Dermis blood vessel endothelial cell (primary cell): ENCODE measurements at places on chromosomes 12 and 14. TPM values are rescaled to one million over a fixed set of nuclear protein-coding genes. Genes with fewer than 3 reads are reported as not detected.

GRCh38 chr12:62689042-62689839 is 222.6 kb downstream of the MON2 start:
- no peak for DNase-seq

GRCh38 chr14:22850944-22851764 is 14.8 kb downstream of the MMP14 start:
- DNase-seq, result peak; percentile 95

GRCh38 chr12:1993341-1993740 is 10.9 kb downstream of the DCP1B start:
- peak; percentile 69 for DNase-seq

DNA sequence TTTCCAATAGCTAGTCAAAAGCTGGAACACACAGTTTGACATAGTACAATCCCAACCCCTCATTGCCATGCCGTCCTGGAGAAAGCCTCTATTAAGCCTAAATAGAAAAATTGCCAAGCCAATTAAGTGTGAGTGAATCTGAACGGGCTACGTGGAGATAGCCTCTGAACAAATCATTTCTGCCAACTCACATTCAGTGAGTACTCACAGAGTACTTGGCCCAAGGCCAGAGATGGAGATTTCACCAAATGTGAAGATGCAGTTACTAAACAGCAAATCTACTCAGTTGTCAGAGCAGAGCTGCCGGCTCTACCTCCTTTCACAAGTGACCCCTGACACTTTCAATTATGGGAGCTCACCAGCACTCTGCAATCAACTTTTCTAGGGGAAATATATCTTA is 350.0 kb downstream of the GALC start:
- DNase-seq, result no peak

- no peak for DNase-seq
These were observed 34.1 kb upstream of the ITPR2 start for GRCh38 chr12:26867080-26867479.

DNA sequence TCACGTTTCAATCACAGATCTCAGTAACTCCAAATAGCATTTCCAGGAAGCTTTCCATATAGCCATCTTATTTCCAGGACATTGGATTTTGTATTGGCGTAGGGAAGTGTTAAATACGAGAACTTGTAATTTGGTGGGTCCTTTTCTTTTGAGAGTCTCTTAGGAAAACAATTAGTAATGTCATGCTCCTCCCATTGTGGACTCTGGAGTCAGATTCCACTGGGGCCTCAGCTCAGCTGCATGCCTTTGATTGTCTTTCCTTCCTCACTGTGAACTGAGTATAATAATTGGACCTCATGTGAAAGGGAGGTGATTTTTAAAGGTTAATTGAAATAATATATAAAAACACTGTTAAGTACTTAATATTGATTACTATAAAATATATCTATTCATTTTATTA is 462.6 kb downstream of the NPAS3 start:
- DNase-seq, result no peak

Gene SERPINA5
- 0.17 and 0.33 TPM in 2 replicates for total RNA-seq

Gene OVCH1
- not detected in 2 replicates for total RNA-seq

DNA sequence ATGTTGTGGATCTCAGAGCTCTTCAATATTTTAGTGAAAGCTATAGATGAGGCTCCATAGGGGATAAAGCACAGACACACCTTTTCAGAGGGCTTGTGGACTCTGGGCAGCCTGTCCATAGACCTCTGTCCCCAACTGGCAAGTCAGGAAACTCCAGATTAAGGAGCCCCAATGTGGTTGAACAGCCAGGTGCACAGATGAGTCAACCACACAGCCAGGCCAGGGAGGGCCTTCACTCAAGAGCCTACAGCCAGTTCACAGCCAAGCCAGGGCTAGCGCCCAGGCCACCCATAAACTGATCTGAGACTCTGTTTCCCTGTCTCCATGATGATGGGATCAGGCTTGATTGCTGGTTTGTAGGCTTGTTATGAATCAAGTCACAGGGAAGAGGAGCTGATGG is 1.0 kb upstream of the BDKRB2 start:
- DNase-seq, result no peak

Gene RPL10L
- not detected in 2 replicates for total RNA-seq

DNA sequence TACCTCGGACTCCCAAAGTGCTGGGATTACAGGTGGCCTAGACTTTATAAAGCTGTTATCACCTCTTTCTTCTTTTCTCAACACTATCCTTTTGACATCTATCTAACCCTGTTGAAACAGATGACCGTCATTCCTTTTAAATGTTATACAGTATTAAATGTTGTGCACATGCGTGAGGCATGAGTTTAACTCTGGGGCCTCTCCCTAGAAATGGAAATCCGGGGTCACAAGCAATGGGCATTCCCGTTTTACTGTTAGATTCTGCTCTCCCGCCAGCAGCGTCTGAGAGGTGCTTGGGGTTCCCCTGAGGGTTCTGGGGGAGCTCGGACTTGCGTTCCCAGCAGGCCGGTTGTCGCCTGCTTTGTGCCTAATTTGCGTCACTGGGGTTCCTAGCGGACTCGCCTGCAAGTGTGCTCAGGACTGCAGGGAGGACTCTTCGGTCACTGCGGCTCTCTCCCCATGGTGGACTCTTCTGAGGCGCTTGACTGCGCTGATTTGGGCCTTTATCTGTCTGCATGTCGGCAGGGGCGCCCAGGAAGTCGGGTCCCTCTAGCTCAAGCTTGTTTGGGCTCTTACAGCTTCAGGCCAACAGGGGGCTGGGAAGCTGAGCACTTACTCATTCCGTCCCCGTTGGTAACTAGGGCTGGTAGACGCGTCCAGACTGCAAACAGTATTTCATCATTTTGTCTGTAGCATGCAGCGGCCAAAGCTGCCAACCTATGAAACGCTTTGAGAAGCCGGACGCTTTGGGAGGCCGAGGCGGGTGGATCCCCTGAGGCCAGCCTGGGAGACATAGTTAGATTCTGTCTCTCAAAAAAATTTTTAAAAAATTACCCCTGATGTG is 1.2 kb upstream of the RAN start:
- DNase-seq, result peak; percentile 61

GRCh38 chr12:80419644-80420043 is 24.4 kb upstream of the PTPRQ start:
- no peak for DNase-seq

Gene MIPOL1
- 9.5 and 13.0 TPM in 2 replicates for total RNA-seq

DNA sequence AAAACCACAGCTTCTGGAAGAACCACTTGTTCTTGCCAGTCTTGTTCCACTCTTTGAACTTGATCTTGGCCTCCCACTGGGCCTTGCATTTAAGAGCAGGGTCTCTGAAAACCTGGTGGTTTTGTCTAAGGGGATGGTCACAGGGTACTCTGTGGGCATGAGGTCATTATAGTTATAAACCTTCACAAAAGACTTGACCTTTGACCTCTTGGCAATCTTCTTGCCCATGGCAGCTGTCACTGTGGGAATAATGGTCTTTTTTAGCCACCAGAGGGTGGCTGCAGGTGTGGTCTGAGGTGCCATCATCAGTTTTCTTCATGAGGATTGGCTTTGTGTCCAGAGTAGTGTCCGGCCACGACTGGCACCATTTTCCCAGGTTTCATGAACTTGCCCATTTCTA is 9.1 kb downstream of the ATP6V0A2 start:
- DNase-seq, result no peak

Gene RARG
- total RNA-seq, result 11.7 and 17.7 TPM in 2 replicates

- DNase-seq, result no peak
These were observed 1.6 kb upstream of the LTBR start for GRCh38 chr12:6382371-6382770.

- DNase-seq, result no peak
These were observed 135.6 kb upstream of the PTPRB start for GRCh38 chr12:70772836-70773235.

Gene TMEM179
- not detected in 2 replicates for total RNA-seq

DNA sequence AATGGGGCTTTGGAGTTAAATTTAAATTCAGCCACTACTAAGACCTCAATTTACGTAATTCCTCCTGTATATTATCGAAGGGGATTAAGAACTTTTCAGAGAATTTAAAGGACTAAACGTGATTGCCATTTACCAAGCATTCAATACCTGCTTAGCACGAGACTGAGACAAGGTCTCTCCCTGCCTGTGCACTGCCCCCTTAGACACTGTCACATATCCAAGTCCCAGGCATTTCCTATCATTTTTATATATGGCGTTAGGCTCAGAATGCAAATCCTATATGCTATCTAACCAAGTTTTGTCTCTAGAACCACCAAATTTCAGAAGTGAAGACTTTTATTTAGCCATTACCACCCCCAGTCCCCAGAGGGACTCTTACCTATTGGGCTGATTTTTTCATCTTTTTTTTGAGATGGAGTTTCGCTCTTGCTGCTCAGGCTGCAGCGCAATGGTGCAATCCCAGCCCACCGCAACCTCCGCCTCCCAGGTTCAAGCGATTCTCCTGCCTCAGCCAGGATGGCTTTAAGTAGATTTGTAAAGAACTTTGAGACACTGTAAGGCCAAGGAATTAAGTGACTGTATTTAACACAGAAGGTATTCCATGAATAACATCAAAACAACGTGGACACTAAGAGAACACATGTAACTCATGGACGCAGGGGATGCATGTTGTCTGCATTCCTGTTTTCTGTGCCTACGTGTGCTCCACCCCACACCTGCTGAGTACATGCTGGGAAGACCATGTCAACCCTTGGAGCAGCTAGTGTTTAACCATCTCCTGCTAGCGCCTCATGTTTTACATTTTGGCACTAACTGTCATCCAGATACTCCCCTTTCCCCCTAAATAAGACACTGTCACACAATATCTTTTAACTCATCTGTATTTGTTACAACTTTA is 6.4 kb downstream of the HSP90AA1 start:
- no peak for DNase-seq

DNA sequence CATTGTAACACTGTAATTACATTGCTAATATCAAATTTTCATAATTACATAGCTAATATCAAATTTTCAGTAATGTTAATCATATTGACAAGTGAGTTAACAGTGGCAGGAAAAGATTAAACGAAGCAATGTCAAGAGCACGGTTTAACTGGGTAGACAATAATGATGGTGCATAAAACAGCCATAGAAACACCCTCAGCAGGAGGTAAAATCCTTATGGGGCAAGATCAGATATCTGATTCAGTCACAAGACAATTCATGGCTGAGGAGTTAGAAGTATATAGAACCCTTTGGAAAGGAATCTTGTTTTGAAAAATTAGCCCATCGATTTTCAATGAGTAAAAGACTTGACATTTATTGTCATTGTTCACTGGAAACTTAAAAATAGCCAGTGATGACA is 190.6 kb downstream of the SLC2A13 start:
- DNase-seq, result no peak

DNA sequence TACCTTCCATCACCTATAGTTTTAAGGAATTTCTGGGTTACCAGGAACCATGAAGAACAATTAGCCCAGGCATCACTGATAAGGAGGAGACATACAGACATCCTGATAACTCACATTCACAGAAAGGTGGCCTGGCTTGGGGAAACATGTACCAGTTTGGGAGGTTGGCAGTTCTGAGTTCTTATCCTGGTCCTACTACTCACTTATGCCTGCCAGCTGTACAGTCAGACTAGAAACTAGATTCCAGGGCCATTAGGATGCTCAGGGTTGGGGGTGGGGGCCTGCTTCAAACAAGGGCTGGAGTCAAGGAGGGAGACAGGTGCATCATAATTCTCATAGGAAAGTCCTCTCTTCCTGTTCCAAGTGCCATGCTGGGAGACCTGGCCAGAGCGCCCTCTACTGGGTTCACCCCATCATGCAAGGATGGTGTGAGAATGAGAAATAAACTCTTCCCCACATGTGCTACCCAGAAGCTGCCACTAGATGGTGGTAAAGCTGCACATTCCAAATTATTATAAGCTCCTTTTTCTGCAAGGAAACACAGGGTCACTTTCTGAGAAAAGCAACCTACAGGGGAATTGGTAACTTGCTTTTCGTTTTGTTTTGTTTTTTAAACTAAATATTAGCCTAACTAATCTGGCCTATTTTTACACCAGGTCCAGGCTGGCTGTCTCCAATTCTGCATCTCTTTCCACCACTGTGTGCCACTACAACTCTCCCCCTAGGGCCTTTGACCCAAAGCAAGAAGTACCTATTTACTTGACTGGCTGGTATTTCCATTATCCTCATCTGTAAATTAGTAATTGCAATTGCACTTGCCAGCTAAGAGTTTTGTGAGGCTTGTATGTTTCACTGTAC is 14.5 kb downstream of the OAS2 start:
- peak; percentile 86 for DNase-seq

Gene KRT73
- total RNA-seq, result not detected in 2 replicates

GRCh38 chr14:100393362-100393761 is 70.2 kb downstream of the SLC25A47 start:
- DNase-seq, result no peak

Gene GZMH
- not detected in 2 replicates for total RNA-seq

- DNase-seq, result peak; percentile 89
These were observed 49.7 kb downstream of the PSMA6 start for GRCh38 chr14:35341751-35342488.

Gene TMTC1
- total RNA-seq, result 12.9 and 19.2 TPM in 2 replicates

DNA sequence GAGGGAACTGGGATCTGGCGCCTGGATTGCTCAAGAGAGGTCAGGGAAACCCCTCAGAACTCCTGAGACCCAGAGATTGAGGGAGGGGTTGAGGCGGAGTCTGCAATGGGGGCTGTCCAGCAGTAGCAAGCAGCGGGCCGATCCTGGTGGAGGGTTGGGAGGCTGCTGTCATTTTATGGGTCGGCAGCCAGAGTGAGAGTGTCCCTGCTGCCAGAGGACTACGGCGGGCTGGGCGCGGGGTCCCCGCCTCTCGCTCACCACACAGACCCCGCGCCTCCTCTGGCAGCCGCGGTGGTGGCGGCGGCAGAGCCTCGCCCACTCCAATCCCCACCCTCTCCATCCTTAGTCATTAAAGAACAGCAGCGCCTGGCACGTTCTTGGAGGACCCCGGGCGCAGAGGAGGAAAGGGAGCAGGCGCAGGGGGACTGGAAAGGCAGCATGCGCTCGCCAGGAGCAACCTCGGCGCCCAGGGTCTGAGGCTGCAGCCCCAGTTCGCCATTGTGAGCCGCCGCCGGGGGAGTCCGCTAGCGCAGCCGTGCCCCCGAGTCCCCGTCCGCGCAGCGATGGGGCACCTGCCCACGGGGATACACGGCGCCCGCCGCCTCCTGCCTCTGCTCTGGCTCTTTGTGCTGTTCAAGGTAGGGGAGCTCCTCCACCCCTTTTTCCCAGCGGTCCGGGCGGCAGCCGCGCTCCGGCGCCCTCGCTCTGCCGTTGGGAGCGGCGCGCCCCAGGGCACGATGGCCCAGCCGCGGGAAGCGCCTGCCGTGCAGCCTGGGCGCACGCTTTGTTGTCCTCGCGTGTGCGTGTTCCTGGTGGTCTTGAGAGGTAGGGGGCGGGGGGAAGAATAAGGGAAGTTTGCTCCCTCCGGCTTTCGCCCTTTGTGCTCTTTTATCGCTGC is at the start of gene PTPRO:
Gene PTPRO, plus strand, starts transcription at position 345 of the 898 bp plus-strand sequence.
- DNase-seq, result peak; percentile 5

DNA sequence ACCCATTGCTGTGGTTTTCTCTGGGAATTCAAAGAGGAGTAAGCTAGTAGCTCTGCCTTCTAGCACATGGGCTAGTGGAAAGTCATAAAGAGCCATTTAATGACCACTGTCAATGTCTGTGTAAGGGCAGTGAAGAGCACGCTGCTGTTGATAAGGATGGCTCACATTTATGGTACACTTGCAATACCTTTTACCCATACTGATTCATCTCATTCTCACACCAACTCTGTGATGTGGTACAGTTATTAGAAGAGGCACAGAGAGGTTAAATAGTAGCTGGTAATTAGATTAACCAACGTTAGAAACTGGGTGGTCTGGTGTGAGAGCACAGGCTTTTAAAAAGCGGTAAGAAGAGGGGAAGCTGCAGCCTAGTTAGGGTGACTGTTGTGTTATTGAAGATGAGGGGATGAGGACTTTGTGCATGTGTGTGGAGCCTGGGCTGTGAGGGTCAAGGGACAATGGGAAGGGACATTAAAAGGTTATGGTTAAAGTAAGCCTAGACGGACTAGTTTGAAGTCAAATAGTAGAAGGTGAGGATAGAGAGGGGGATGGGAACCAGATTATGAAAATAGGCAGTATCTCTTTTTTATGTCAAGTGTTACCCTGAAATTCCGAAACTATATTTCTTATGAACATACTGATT is 25.2 kb downstream of the RASSF3 start:
- no peak for DNase-seq
